ENCODE measurements at places on chromosomes 1 and 21.

DNA sequence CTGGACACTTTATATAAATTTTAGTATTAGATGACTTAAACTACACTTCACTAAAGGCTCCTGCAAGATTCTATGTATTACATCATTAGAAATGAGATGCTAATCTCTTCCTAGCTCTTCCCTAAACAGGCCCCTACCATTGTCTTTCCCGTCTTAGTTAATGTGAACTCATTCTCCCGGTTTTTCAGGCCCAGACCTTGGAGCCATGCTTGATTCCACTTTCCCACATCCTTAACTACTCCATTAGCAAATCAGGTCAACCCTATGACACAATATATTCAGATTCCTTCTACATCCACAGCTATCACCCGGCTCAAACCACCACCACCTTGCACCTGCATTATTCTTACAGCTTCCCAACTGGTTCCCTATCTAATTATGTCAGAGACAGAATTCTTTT lies 73.3 kb downstream of the NVL start:
- no peak for DNase-seq

DNA sequence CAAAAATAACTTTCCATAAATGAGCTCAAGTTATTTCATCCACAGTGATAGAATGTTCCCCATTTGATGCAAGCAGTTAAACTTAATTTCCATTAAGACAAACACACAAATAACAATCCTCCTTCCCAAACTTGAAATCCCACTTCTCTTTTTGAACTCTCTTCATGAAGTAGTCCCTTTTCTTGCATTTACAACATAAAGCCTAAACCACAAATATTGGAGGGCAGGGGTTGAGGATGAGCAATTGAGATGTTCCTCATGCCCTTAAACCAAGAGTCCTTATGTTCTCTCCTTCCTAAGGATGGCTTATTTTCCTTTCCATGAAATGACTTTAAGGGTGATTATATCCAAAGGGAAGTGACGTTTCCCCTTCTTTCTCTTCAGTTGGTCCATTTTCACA lies 228.8 kb downstream of the DISC1 start:
- DNase-seq = no peak

- DNase-seq = no peak
These were observed 6.1 kb upstream of the PLA2G5 start for GRCh38 chr1:20063861-20064292.

- no peak for DNase-seq
These were observed 66.2 kb downstream of the ATP2B4 start for GRCh38 chr1:203692565-203693470.

- DNase-seq = no peak
These were observed 6.9 kb downstream of the ANKRD35 start for GRCh38 chr1:145878724-145879123.

GRCh38 chr1:245682638-245683628 lies 528.1 kb downstream of the KIF26B start:
- DNase-seq = no peak

DNA sequence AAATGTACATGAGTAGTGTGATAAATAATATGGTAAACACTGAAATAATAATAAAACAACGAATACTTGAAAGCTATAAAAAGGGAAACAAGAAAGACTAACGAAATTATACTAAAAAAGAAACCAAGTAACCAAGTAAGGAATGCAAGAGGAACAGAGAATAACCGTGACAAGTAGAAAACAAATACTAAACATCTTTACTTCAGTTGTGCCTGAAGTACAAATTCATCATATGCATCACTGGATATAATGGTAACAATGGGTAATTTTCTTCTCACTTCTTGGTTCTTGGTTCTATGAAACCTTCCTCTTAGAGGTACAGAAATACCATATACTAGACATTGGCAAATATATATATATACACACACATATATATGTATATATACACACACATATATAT lies 1093.6 kb upstream of the B3GALT2 start:
- no peak for DNase-seq

DNA sequence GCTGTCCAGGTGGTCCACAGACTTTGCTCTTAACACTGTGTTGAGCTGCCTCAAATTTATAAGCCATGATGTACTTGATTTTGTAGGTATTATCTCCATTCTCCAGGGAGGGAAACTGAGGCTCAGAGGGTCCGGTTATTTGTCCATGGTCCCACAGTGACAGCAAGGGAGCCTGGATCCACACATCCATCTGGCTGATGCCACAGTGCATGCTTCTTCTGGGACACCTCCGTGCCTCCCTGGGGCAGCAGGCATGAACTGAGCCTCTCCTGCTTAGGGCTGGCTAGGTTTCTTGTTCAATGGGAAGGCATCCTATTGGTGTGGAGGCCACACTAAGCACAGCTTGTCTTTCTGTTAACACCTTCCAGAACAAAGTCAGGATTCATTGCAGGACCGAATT lies 317.3 kb downstream of the AJAP1 start:
- DNase-seq = no peak

GRCh38 chr1:193448682-193449461 lies 262.5 kb upstream of the B3GALT2 start:
- no peak for DNase-seq

DNA sequence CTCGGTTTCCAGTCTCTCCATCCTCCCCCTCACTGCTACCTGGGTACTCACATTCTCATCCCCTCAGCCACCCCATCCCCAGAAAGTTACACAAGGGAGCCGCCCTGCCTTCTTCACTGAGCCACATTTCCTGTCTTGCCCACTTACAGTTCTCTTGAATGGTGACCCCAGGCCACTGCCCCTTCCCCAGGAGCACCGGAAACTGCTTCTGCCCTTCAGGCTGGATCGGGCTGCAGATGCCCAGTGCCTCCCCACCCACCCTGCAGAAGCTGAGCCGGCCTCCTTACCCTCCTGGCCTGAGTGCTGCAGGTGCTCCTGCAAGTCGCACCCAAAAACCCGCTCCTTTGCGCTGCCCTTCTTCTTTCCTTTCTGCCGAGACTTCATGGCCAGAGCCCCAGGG lies 450 bp downstream of the ARHGAP30 start:
- DNase-seq = no peak

- DNase-seq = no peak
These were observed 11.8 kb downstream of the CEPT1 start for GRCh38 chr1:111151838-111152237.

DNA sequence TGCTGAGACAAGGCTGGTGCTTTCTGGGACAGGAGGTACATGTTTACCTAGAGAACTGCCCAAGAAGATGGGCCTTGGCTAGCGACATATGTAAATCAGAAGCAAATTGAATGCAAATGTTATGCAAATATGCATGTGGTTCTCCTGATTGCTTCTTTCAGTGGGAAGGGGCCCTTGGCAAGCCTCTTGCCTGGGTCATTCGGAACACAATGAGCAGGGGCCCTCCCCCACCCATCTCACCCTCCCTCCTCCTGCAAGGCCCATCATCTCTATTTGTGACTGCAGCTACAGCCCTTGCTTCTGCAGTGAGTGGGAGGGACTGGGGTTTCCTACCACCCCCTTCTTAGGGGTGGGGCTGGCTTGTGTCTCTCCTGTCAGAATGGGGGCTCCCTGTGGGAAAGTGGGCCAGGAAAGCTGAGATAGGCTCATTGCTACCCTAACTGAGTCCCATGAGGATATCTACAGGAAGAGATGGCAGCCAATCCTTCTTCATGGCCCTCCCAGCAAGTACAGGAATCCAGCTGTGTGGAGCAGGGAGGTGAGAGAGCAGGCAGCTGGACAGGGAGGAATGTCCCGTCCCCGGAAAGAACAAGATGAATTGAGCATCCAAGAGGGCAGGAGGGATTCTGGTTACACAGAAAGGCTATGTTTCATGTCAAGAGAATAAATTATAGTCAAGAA lies 31.0 kb downstream of the FOXD2 start:
- DNase-seq = no peak

DNA sequence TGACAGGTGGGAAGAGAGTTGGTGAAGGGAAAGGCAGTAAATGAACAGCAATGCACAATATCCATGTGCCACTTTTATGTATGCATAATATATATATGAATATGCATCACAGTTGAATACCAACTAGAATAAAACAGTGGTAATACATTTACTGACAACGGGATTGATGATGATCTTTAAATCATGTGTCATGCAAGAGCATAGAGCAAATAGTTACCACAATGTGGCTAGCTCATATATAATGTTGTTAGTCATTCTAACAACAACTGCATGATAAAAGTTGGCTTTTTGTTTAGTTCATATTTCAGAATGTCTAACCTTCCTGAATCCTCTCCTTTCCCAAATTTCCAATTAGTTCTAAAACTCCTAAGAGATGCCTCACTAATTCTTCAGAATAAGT lies 46.4 kb downstream of the GORAB start:
- DNase-seq = no peak

DNA sequence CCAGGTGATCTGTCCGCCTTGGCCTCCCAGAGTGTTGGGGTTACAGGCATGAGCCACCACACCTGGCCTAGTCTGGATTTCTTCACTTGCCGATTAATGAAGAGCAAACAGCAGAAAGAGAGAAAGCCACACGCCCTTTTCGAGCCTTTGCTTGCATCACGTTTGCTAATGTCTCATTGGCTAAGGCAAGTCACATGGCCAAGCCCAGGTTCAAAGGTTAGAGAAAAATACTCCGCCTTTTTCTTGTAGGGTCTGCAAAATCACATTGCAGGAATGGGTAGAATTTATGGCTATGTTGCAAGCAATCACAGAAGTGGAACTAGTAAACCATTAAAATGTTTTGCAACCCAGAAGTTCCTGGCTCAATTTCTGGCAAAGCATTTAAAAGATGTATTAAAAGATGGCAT lies 26.8 kb upstream of the BACH1 start:
- DNase-seq = no peak

DNA sequence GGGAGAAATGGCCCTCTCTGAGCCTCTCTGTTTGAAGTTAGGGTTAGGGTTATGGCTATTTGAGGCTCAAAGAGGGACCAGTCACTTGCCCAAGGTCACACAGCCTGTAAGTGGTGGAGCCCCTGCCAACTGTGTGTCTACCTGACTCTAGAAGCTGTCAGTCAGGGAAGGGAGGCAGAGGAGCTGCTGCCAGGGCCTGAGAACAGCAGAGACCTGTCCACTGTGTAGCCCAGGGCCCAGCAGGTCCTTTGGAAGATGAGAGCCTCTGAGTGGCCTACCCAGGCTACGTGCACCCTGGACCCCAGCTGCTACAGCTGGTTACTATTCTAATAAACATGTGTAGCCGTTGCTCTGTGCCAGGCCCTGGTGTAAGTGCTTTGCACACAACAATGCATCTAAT lies 15.1 kb upstream of the EDN2 start:
- DNase-seq = no peak
